ENCODE measurements at places on chromosomes 13 and 19. TPM values are rescaled to one million over a fixed set of nuclear protein-coding genes. Genes with fewer than 3 reads are reported as not detected.

GRCh38 chr13:83183439-83184149, 698.7 kb downstream of the SLITRK1 start:
- no peak for DNase-seq

DNA sequence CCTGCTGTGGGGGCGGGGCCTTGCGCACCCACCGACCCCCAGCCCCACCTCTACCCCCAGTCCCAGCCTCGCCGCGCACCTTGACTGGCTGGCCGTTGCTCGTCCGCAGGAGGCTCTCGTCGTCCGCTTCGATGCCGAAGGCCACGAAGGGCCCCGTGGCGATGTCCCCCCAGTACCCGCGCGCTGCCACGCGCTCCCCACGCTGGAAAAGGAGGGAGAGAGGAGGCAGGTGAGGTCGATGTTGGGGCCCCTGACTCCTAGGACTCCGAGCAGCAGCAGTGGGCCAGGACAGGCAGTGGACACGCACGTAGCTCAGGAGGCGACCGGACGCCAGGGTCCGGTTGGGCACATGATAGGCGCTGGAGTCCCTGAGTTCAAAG, 3.4 kb upstream of the TNNI3 start:
- DNase-seq, result no peak

GRCh38 chr13:37816276-37816675, 53.3 kb downstream of the TRPC4 start:
- DNase-seq, result no peak

GRCh38 chr19:50214699-50215543, 11.5 kb downstream of the MYH14 start:
- DNase-seq, result no peak

GRCh38 chr13:27339299-27339698, 68.7 kb downstream of the RASL11A start:
- no peak for DNase-seq

The APOC4 gene
- total RNA-seq, result not detected

Measured in vagina (tissue), 2 donors.